Stimulated activated CD8-positive, alpha-beta memory T cell treated with anti-CD3 and anti-CD28 coated beads, Interleukin-7, amount 100 ng/mL, for 4 hours (primary cell): ENCODE measurements at places on chromosomes 16 and 17.

DNA sequence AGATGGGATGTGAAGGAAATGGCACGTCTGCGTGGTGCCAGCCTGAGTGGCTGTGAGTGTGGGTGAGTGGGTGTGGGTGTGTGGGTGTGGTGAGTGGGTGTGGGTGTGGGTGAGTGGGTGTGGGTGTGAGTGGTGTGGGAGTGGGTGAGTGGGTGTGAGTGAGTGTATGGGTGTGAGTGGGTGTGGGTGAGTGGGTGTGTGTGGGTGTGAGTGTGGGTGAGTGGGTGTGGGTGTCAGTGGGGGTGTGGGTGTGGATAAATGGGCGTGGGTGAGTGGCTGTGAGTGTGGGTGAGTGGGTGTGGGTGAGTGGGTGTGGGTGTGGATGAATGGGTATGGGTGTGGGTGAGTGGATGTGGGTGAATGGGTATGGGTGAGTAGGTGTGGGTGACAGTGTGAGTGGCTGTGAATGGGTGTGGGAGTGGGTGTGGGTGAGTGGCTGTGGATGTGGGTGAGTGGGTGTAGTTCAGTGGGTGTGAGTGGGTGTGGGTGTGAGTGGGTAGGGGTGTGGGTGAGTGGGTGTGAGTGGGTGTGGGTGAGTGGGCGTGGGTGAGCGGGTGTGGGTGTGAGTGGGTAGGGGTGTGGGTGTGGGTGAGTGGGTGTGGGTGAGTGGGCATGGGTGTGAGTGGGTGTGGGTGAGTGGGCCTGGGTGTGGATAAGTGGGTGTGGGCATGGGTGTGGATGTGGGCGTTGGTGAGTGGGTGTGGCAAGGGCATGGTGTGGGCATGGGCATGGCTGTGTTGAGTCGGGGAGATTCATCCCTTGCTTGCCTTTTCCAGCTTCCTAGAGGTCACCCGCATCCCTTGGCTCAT lies 80.8 kb downstream of the ZDHHC7 start:
- no peak for DNase-seq

GRCh38 chr17:15981646-15982580 lies 17.6 kb downstream of the ZSWIM7 start:
- no peak for DNase-seq

DNA sequence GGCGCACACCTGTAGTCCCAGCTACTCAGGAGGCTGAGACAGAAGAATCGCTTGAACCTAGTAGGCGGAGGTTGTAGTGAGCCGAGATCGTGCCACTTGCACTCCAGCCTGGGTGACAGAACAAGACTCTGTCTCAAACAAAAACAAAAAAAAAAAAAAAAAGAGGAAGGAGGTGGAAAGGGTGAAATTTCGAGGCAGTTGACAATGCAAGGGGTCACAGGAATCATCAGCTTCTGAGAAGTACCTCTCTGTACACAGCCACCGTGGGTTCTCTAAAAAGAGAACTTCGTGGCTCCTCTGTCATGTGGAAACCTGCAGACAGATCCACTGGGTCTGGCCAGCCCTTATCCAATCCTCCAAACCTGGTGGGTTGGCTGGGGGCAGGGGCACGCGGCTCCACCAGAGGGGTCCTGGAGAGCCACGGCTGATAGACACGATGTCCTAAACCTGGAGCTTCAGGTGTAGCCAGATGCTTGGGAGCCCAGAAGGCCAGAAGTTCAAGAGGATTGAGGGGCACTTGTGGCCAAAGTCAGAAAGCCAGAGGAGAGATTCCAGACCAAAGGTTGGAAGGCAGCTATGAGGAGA lies 540 bp upstream of the CD300LF start:
- DNase-seq = no peak

- no peak for DNase-seq
Observed at GRCh38 chr17:81173762-81174155, 7.7 kb upstream of the AATK start.

DNA sequence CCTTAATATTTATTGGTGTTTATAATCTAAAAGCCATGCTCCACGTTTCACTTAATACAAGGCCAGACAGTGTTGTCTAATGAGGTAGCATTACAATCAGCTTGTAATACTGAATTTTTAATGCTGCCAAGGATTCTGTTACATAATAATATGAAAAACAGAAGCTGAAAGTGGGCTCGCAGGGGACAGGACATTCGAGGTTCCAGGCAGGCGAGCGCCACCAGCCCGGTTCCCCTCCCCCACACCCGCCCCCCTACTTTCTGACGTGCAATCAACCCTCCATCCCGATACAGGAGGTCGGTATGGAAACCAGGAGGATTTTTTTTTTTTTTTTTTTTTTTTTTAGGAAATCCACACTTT lies 6.2 kb upstream of the ZFHX3 start:
- no peak for DNase-seq

DNA sequence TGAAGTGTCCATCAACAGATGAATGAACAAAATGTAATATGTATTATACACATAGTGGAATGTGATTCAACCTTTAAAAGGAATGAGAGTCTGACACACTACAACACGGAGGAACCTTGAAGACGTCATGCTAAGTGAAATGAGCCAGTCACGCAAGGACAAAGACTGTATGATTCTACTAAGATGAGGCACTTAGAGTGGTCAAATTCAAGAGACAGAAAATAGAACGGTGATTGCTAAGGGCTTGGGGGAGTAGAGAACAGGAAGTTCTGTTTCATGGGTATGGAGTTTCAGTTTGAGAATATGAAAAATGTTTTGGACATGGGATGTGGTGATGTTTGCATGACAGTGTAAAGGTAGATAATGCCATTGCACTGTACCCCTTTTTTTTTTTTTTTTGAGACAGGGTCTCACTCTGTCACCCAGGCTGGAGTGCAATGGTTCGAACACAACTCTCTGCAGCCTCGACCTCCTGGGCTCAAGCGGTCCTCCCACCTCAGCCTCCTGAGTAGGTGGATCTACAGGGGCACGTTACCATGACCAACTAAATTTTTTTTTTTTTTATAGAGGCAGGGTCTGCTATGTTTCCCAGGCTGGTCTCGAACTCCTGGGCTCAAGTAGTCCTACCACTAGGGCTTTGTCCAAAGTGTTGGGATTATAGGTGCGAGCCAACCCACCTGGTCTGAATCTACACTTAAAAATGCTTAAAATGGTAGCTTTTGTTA lies 2.9 kb upstream of the CCDC102A start:
- DNase-seq = no peak

- DNase-seq = no peak
Observed at GRCh38 chr17:38940404-38940803, 15.0 kb downstream of the LASP1NB start.
